ENCODE measurements at places on chromosomes 4 and X.

- no peak for DNase-seq
Observed at GRCh38 chrX:78314561-78314960, 12.8 kb downstream of the CYSLTR1 start.

- no peak for DNase-seq
Observed at GRCh38 chr4:48190839-48191238, 56.8 kb upstream of the TXK start.

GRCh38 chrX:148661035-148661434, 160.6 kb downstream of the AFF2 start:
- DNase-seq: no peak

DNA sequence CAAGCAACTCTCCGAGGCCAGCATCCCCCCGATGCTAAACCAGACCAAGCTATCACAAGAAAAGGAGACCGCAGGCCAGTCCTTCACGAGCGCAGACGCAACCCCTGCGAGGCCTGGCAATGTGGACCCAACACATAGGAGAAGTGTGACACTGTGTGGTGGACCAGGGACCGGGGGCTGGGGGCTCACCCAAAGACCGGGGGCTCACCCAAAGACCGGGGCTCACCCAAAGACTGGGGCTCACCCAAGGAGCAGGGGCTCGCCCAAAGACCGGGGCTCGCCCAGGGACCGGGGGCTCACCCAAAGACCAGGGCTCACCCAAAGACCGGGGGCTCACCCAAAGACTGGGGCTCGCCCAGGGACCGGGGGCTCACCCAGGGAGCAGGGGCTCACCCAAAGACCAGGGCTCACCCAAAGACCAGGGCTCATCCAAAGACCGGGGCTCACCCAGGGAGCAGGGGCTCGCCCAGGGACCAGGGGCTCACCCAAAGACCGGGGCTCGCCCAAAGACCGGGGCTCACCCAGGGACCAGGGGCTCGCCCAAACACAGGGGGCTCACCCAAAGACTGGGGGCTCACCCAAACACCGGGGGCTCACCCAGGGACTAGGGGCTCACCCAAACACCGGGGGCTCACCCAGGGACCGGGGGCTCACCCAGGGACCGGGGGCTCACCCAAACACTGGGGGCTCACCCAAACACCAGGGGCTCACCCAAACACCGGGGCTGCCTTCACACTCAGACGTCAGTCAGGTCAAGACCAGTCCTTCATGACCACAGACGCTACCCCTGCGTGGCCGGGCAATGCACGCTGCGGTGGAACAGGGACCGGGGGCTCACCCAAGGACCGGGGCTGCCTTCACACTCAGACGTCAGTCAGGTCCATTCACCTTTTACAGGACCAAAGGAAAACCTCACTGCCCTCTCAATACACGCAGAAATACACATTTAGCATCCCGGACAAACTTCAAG, 32.9 kb downstream of the PPP2R3B start:
- no peak for DNase-seq

- DNase-seq: no peak
Observed at GRCh38 chr4:139523076-139523475, 32.9 kb downstream of the SETD7 start.

GRCh38 chr4:38190717-38191178, 230.6 kb downstream of the PTTG2 start:
- no peak for DNase-seq

DNA sequence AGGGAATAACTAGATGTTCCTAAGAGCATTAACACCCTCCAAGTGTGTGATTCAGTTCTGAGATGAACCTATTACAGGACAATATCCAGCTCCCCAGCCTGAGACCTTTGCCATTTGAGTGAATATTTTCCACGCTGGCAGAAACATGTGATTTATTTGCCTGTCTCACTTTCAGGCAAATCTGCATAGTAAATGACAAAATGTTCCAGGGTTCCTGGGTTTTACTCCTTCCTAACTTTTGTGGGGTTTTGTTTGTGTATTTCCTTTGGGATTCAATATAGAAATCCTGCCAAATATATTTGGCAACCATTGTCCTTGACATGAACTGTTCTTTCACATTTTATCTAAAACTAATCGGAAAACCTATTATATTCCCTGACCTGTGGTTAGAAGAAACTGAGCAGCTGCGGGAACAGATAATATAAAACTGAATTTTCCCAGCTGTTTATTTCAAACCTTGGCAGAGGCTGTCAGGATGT, 12.5 kb downstream of the F8 start:
- no peak for DNase-seq

GRCh38 chr4:8892556-8893226, 21.1 kb upstream of the HMX1 start:
- DNase-seq: peak; percentile 41

GRCh38 chr4:24720436-24720835, 74.9 kb upstream of the SOD3 start:
- no peak for DNase-seq

DNA sequence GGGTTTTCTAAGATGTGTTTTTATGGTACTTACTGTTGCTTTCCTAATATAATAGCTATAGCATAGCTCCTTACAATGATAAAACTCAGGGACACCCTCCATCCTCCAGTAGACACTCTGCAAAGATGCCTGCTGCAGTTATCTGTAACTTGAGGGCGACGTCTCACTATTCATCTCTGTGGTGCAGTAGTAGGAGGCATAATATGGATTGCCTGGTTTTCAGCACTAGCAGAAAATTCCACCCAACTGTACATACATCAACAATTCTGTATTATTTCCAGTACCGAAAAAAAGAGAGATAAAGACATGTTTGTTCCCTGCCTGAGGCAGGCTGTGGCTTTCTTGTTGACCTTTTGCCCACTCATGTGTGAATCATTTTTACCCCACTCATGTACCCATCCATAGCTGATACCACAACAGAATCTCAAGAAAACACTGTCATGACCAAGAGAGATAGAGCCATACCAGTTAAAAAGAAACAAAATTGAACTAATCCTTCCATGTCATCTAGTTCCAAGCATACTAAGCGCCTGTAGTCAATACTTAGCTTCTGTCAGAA, 220.1 kb downstream of the RAB28 start:
- no peak for DNase-seq

- DNase-seq: no peak
Observed at GRCh38 chrX:102883491-102883890, 53.6 kb upstream of the RAB40AL start.

DNA sequence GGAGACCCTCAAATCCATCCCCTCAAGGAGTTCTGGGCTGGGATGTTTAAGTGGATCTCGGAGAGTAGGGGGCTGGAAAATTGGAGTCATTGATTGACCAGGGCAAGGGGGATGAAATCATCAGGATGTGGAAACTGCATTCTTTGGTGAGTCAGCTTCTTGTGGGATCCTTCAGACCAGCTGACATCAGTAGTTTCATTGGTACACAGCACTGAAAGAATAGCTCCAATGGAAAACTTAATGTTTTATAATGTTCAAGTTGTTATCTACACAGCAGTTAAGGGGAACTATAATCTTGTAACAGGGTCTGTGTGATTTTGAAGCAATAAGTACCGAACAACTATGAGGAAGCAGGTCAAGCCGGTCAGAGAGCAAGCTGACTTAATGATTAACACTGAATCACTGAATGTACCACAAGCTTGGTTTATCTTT, 506.1 kb downstream of the RPA4 start:
- DNase-seq: no peak

GRCh38 chr4:26321373-26322221, 783 bp downstream of the RBPJ start:
- DNase-seq: no peak

DNA sequence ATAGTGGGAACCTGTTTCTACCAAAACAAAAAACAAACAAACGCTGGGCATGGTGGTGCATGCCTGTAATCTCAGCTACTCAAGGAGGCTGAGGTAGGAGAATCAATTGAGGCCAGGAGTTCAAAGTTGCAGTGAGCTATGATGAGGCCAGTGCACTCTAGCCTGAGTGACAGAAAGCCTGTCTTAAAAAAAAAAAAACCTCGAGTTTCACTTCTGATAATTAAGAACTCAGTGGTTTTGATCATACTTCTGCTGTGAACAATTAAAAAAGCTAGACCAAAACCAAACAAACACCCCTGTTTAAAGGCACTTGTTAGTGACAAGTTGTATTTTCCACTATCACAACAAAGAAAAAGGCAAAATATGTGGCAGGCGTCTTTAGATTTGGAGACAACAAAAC, 15.0 kb upstream of the UBE2D3 start:
- no peak for DNase-seq

- no peak for DNase-seq
Observed at GRCh38 chr4:113147498-113148111, 98.2 kb downstream of the ANK2 start.

- no peak for DNase-seq
Observed at GRCh38 chrX:105945266-105945665, 93.3 kb downstream of the SERPINA7 start.

- no peak for DNase-seq
Observed at GRCh38 chrX:133980406-133980805, 5.0 kb downstream of the GPC3 start.

GRCh38 chrX:155218777-155219176, 2.5 kb downstream of the VBP1 start:
- DNase-seq: peak; percentile 5

GRCh38 chr4:8649631-8650361, 57.2 kb downstream of the CPZ start:
- DNase-seq: no peak

- no peak for DNase-seq
Observed at GRCh38 chr4:173932701-173933100, 350.8 kb downstream of the FBXO8 start.

DNA sequence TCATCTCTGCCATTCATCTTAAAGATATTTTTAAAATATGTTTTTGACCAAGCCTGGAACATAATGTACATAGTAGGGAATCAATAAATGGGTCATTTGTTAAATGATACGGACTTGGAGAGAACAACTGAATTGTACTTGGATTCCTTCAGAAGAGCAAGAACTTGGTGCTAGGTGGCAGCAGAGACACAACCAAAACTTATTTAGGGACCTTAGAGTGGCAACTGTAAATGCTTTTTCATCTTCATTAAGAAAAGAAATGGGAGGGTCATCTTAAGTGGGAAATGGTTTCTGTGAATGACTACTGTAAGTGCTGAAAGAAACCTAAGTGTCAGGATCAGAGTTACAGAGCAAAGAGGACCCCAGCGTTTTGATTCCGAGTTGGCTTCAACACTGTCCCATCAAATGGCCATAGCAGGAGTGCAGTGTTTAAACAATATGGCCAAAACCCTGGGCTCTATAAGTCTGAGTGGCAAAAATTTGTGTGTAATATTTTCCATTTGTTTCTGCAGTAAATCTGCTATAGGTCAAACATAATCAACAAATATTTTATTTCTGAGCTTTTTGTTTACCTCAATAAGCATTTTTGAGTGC, 213.6 kb downstream of the PALLD start:
- peak; percentile 84 for DNase-seq

DNA sequence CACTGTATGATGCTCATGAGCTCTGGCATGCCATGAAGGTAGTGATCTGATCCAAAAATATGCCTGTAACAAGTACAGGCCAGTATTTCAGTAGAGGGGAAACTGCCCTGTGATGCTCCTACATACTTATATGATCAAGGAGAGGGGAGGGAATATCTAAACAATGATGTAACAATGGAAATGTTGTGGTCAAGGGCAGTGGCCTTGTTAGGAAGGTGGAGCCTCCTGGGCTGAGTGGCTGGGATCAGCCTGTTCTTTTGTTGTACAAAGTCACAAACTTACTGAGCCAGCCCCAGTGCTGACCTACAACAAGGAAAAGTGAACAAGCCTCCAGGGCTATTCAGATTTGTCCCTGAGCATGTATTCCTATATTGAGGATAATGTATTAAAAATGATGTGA, 70.3 kb downstream of the ANXA10 start:
- no peak for DNase-seq

DNA sequence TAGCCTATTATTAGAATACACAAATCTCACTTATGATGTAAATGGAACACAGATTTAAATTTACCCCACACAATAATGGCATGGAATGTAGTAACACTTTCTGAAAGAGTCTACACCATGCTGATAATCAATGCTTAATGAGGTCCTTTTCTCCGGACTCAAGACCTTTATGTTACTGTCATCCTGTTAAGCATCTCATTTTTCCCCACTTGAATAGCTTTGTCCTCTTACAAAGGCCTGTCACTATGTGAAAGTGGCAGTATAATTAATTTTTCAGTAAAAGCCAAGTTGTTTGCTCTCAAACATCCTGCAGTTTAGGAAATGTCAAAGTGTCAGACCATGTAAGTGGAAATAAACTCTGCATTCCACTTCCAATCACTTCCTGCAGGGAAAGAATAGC, 96.4 kb downstream of the GPC3 start:
- DNase-seq: no peak

DNA sequence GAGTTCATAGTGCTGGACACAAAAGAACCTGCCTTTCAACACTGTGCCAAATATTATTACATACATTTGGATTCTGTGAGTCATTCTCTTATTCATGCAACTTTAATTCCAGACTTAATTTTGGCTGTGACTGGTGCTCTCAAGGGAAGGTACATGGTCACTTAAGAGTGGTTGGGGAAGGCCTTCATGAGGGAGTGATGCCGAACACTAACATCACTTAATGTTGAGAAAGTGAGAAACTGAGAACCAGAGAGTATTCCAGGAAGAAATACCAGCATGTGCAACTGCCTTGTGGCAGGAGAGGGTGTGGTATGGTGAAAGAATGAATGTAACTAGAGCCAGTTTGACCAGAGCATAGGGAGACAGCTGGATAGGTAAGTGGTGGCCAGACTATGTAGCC, 41.5 kb upstream of the FHDC1 start:
- DNase-seq: no peak

GRCh38 chr4:130419211-130419975, 1323.4 kb downstream of the C4orf33 start:
- no peak for DNase-seq

DNA sequence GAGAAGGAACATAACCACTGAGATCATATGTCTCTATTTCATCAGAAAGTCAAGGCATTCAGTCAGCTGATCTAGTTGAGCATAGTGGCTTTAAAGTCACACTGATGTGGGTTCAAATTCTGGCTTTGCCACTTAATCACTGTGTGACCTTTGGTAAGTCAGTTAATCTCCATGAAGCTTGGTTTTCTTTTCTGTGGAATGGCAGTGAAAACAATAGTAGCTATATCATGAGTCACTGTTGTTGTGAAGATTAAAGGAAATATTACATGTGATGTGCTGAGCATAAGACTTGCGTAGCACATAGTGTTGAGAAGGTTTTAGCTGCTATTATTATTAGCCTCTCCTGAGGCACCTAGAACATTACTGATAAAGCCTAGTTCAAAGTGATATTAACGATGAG, 242.2 kb downstream of the FMR1NB start:
- DNase-seq: no peak

- peak; percentile 62 for DNase-seq
Observed at GRCh38 chr4:120718979-120719566, 203.5 kb downstream of the PRDM5 start.

DNA sequence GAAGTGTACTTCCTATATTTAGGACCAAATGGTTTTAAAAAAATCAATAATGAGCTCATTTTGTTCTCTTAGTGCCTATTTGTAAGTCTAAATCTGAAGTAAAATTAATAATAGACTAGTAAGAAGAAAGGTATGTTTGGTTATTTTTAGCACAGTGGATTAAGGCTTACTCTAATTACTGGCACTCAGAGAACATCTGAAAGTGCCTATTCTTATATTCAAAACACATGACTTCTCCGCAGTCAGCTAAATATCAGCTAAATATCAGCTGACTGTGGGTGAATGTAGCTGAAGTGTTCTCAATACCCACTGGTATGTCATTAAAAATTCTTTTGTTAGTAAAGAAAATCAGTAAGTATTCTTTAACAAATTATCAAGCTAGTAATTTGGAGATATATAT, 6.0 kb downstream of the AP1S2 start:
- no peak for DNase-seq

GRCh38 chr4:70356185-70356584, 4.4 kb upstream of the SMR3A start:
- DNase-seq: no peak

All from common myeloid progenitor, CD34-positive (primary cell).